ENCODE measurements at places on chromosomes 2 and 18. TPM values are rescaled to one million over a fixed set of nuclear protein-coding genes. Genes with fewer than 3 reads are reported as not detected.

Gene ANTXR1
- 187 TPM for polyA plus RNA-seq

Gene EML6
- 11.6 TPM for polyA plus RNA-seq

Gene GREB1
- polyA plus RNA-seq, result 6.5 TPM

Gene CTNNA2
- 0.98 TPM for polyA plus RNA-seq

Gene SLC5A7
- polyA plus RNA-seq, result 0.93 TPM

Gene FASTKD2
- 22.6 TPM for polyA plus RNA-seq
